LoVo (cell line): ENCODE measurements at places on chromosomes 7 and 10.

DNA sequence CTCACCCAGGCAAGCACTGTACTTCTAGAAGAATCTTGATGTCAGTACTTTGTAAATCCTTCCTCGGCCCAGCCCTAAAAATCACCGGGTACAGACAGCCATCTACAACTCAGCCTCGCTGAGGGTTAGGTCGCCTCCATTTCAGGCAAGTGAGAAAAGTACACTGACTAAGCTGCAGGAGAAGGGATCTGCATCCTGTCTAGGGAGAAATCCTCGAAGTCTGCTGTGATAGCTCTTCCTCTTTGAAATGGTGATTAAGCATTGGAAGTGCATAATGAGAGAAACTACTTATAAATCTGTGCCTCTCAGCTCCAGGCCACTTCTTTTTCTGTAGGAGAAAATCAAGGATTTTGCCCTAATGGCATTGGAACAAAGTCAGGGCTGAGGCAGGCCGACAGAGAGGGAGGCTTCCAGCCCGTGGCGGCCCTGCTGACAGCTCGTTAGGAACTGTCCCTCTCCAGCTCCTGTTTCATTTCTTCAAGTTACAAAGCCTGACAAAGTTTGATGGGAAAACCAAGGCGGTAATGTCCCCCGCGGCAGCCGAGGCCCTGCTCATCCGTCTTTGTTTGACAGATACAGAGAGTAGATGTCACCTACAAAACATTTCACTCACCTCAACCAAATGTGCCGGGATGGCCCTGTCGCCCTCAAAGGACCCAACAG is 14.1 kb upstream of the GOT1 start:
- DNase-seq = no peak

DNA sequence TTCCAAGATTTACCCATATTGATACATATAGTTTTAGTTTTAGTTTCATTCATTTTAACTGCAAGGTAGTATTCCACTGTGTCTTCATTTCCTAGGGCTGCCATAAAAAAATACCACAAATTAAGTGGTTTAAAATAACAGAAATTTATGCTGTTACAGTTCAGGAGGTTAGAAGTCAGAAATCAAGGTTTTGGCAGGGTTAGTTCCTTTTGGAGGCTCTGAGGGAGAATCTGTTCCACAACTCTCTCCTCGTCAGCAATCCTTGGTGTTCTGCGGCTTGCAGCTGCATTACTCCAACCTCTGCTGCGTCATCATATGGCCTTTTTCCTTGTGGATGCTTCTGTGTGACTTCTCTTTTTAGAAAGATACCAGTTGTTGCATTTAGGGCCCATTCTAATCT is 176.2 kb downstream of the DNAJC1 start:
- no peak for DNase-seq

DNA sequence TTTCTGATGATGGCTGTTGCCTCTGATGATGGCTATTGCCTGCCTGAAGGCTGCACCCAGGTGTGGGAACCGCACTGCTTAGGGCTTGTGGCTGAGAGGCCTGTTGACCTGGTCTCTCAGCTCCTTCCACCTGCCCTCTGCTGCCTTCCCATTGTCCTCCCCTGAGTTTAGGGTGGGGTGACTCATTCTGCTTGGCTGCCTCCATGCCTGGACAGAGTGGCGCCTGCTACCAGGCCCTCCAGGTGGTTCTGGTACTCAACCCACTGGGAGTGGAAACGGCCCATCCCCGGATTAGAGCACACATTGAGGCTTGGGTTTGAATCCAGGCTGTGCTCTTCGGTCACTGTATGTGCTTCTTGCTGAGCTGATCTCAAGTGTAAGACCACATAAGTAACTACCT is 120.6 kb downstream of the SEM1 start:
- DNase-seq = no peak

- DNase-seq = no peak
Measured at GRCh38 chr10:68598978-68599770, 39.0 kb downstream of the TET1 start.

- peak; percentile 86 for DNase-seq
Measured at GRCh38 chr10:71860243-71861029, 9.4 kb upstream of the PSAP start.

- DNase-seq = no peak
Measured at GRCh38 chr7:158029509-158029908, 558.1 kb downstream of the PTPRN2 start.

- DNase-seq = no peak
Measured at GRCh38 chr10:62811159-62811875, 4.8 kb downstream of the EGR2 start.

GRCh38 chr10:114370199-114370598 is 34.1 kb downstream of the AFAP1L2 start:
- DNase-seq = no peak

DNA sequence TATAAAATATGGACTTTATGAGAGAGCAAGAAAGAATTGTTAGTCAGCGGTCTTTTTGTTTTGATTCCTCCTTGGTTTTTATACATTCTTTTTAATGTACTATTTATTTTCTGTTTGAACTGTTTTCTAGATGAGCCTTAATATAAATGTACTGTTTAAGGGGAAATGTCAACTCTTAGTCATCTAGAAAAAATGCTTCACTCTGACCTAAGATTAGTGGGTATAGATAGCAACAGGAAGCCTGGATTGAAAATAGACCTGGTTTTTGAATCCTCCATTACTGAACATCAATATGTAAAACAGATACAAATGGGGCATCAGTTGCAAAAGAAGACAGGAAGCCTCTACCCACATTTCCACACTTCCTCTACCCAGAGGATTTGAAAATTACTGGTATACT is 87.8 kb downstream of the CHRM2 start:
- no peak for DNase-seq

GRCh38 chr10:89810908-89811525 is 109.6 kb downstream of the KIF20B start:
- no peak for DNase-seq

GRCh38 chr10:62264702-62265436 is 3.8 kb downstream of the RTKN2 start:
- peak; percentile 75 for DNase-seq

GRCh38 chr7:46315891-46316290 is 394.8 kb upstream of the IGFBP3 start:
- no peak for DNase-seq

DNA sequence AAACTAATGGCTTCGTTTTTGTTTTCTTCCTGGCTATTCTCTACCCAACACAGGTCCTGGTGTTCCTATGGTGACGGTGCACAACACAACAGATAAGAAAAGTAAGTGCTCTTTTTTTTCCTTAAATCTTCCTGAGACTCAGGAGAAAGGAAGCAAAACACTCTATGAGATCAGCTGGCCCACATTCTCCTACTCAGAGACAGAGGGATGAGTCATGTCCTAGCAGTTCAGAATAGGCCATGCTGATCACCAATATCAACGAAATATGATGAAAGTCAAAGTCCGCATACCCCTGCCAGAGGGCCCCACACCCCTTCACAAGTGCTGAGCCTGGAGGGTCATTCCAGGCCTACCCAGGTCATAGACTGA is 149.2 kb downstream of the PAXIP1 start:
- DNase-seq = no peak

- no peak for DNase-seq
Measured at GRCh38 chr7:95986178-95986764, 213.9 kb downstream of the DYNC1I1 start.

DNA sequence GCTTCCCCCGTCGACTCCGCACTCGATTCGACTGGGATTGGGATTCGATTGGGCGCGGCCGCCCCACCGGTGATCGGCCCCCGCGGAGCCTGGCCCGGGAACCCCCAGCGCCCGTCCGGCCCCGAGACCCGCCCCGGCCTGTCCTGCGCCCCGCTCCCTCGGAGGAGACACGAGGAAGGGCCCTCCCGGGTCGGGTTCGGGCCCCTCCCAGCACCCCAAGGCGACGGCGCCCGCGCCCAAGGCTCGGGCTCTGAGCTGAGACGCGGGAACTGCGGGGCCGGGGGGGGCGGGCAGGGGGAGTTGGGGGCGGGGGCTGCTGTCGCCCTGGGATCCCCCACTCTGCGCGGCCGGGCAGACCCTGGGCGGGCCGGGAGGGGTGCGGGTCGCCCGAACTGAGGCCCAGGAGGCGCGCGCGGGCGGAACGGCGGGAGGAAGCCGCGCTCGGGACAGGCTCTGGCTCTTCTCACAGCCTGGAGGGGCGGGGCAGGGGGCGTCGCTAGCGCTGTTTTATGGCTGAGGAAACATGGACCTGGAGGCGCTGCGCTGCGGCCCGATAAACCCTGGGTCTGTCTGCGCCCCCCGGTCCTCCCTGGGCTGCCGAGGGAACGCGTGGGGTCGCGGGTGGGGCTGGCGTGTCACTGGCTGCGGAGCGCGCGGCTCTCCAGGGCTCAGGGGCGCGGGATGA is 1.7 kb upstream of the NKX6-2 start:
- no peak for DNase-seq

- no peak for DNase-seq
Measured at GRCh38 chr7:13627455-13627854, 362.0 kb downstream of the ETV1 start.

GRCh38 chr7:28140979-28141378 is 39.6 kb downstream of the JAZF1 start:
- DNase-seq = no peak

GRCh38 chr10:33498391-33498891 is 164.0 kb upstream of the NRP1 start:
- no peak for DNase-seq

- no peak for DNase-seq
Measured at GRCh38 chr7:38855867-38856266, 53.1 kb downstream of the VPS41 start.

DNA sequence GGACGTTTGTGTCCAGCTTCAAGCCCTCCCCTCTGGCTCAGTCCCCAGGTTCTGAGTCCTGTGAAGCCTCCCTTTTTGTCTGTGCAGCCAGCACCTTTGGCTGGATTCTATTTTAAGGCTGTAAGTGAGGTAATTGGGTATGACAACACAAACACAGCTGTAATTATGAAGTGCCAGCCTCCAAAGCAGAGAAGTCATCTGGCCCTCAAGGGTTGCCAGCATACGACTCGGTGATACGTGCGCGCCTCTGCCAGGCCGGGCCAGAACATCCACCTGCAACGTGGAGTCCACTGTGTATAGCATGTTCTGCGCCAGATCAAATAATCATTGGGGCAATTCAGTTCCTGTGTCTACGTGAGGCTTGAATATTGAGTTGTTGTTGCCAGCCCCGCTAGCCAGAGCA is 6.7 kb upstream of the FAM180A start:
- no peak for DNase-seq

DNA sequence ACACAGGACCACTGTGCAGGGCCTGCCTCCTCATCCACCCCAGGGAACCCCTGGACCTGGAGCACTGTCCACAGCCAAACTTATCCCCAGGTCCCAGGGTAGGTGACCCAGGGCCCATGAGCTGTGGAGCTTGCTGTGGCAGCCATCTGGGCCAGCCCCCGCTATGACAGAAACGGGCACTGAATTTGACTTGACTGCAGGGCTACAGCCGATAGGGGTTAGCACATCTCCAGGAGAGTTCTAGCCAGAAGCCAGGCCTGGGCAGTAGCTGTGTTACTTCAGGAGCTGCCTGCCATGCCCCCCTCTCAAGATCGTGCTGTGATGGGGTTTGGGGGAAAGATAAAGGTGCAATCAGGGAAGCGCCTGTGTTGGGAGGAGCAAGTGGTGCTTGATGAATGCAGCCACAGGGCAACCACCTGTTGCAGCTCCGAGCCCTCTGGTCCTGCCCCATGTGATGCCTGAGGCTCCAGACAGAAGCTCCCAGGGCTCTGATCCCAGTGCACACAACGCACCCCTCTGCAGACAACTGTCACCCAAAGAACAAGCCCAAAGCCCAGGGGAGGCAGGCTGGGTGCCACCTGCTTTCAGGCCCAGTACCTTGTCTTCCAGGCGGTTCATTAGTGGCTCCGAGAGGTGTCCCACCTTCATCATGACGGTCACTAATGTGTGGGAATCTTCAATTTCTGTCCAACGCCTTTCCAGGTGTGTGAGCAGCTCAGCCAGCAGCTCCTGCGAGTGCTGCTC is 6.5 kb downstream of the TBRG4 start:
- DNase-seq = no peak

DNA sequence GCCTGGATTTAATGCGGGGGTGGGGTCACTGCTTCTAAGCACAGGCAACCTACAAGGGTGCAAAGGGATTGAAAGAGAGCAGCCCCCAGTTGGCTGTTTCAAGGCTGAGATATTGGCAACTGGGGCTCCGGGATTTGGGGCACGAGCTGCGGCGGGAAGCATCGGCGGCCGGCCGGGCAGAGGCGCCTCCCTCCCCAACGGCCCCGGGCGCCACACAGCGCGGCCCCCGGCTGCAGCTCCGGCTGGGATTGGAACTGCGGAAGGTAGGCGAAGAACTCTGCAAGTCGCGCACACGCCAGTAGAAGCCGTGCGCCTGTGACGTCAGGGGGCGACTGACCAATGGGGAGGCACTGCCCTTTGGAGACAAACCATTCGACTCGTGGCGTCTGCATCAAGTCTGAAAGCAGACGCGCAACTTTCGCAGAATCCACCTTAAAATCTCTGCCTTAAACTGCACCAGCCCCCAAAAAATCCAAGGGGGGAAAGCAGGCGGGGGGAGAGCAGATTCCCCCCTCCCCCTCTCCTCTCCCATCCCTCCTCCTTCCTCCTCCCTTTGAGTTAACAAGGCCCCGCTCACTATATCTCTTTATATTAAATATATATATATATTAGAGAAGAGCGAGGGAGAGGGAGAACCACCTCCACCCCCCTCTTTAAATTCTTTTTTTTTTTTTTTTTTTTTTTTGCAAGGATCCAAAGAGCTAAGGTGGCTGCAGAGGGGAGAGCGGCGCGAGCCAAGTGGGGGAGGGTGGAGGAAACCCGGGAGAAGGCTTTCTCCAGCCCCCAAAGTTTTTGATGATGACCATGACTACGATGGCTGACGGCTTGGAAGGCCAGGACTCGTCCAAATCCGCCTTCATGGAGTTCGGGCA is at the start of gene DLX6:
TSS of gene DLX6 (plus strand) at position 371 of the 872 bp plus-strand sequence. CDS start at position 796, 425 bp downstream.
- peak; percentile 92 for DNase-seq

GRCh38 chr7:98329100-98329790 is 47.8 kb downstream of the BRI3 start:
- no peak for DNase-seq

- no peak for DNase-seq
Measured at GRCh38 chr7:70586822-70587221, 545.1 kb upstream of the GALNT17 start.

DNA sequence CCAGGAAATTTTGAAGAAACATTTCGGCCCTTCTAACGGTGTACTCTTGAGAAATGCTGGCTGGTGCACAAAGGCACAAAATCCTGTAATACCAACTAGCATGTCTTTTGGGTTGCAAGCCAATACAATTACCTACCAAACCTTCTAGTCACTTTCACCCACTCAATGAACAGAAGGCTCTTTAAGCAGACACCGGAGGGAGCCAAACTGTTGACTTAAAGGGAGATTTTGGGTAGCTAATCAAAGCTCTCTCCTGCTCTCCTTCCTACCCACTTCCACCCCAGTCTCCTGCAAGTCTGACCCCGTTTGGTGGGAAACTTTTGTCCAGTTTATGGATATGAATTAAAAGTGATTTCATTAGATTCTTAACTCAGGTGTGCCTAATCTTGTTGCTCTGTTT is 24.0 kb downstream of the GRM3 start:
- no peak for DNase-seq

GRCh38 chr7:75946207-75946855 is 31.4 kb downstream of the POR start:
- DNase-seq = no peak
